Stimulated activated CD4-positive, alpha-beta T cell treated with anti-CD3 and anti-CD28 coated beads, Interleukin-4, amount 100 ng/mL, for 24 hours (primary cell): ENCODE measurements at places on chromosomes 1 and 21.

- no peak for DNase-seq
Measured at GRCh38 chr1:24547195-24547594, 8.7 kb upstream of the NCMAP start.

- DNase-seq = no peak
Measured at GRCh38 chr1:203175827-203176241, 208 bp upstream of the MYBPH start.

GRCh38 chr21:17854745-17855144 is 35.6 kb upstream of the C21orf91 start:
- DNase-seq = no peak

DNA sequence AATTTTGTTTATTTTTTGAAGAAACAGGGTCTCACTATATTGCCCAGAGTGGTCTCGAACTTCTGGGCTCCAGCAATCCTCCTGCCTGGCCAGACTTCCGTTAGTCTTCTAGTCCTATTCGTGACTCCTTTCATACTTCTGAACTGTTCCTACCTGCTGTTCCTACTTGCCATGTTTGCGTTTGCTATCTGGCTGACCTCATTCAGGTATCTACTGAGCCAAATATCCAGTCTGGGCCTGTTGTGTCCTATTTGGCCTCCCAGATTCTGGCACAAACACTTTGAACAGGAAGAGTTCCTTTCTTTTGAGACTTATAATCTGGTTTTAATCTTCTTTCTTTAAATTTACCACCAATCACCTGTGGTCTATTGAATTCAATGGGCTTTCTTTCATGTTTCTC is 6.9 kb upstream of the NR1I3 start:
- no peak for DNase-seq

- peak; percentile 6 for DNase-seq
Measured at GRCh38 chr1:246875041-246876026, 56.4 kb downstream of the AHCTF1 start.

GRCh38 chr1:189675712-189676244 is 801.9 kb downstream of the BRINP3 start:
- DNase-seq = no peak

- DNase-seq = no peak
Measured at GRCh38 chr1:232509570-232509969, 120.4 kb downstream of the SIPA1L2 start.

- no peak for DNase-seq
Measured at GRCh38 chr1:183783767-183784637, 20.9 kb upstream of the RGL1 start.

- no peak for DNase-seq
Measured at GRCh38 chr21:44952929-44953627, 13.2 kb downstream of the SLX9 start.

- no peak for DNase-seq
Measured at GRCh38 chr1:204872262-204872881, 1.7 kb downstream of the NFASC start.

GRCh38 chr1:110262846-110263631 is 52.9 kb downstream of the KCNC4 start:
- no peak for DNase-seq

DNA sequence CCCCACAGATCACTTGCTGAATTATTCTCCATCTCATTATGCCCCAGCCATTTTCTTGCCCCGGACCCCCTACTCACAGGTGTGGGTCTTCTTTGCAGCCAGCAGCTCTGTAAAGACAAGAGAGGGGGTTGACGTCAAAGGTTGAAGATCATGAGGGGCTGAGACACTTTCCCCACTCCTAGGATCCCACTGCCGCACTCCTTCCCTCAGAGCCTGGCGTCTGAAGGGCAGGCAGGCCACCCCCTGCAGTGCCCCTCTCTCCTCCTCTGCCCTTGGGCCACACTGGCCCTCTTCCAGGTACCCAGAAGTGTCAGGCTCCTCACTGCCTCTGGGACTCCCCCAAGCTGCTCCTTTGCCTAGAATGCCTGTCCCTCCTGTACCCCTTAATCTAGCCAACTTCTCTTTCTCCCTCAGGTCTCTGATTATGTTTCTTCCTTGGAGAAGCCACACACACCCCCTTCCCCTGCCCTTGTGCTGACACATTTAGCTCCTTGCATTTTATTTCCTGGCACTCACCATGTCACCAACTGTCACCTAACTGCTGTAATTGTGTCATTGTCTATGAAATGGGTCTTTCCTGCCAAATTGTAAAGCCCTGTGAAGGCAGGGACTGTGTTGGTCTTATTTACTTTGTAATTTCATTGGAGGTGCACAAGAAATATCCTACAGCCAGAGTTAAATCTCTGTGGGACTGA is 2.1 kb downstream of the RORC start:
- DNase-seq = no peak

GRCh38 chr21:22019766-22020165 is 1021.6 kb downstream of the NCAM2 start:
- no peak for DNase-seq

- no peak for DNase-seq
Measured at GRCh38 chr1:234507089-234507488, 28.1 kb upstream of the TARBP1 start.

- no peak for DNase-seq
Measured at GRCh38 chr1:2523191-2523890, 3.1 kb downstream of the PANK4 start.

- DNase-seq = no peak
Measured at GRCh38 chr1:244341455-244342450, 110.0 kb downstream of the ADSS2 start.

GRCh38 chr1:246417813-246418564 is 89.1 kb downstream of the SMYD3 start:
- DNase-seq = no peak

- DNase-seq = no peak
Measured at GRCh38 chr1:7755448-7755847, 15.6 kb upstream of the VAMP3 start.
